Right renal pelvis (tissue), 4 donors: ENCODE measurements at places on chromosomes 12 and 14.

DNA sequence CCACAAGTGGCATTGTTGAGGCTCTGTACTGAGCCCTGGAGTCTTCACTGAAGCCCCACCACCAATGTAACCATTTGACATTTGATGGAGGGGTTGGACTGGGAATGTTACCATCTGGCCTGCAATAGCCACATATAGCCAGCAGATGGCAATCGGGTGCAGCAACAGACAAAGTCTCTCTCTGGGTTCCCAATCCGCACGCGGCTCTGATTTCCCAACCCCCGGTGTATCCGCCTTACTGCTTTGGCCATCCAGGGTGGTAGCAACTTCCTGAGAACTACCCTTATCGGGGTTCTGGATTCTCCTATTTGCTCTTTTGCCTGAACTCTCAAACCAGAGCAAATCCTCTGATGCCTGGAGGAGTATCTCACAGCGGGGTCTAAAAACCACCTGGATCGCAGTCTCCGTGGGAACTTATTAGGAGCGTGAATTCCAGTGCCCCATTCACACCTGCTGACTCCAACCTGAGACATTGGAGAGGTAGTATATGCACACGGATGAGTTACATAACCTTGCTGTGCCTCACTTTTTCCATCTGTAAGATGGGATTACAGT, 14.2 kb downstream of the VRTN start:
- DNase-seq: peak; percentile 55

GRCh38 chr14:101600891-101601605, 39.8 kb downstream of the DIO3 start:
- no peak for DNase-seq

GRCh38 chr12:63410197-63410596, 258.1 kb downstream of the DPY19L2 start:
- no peak for DNase-seq

DNA sequence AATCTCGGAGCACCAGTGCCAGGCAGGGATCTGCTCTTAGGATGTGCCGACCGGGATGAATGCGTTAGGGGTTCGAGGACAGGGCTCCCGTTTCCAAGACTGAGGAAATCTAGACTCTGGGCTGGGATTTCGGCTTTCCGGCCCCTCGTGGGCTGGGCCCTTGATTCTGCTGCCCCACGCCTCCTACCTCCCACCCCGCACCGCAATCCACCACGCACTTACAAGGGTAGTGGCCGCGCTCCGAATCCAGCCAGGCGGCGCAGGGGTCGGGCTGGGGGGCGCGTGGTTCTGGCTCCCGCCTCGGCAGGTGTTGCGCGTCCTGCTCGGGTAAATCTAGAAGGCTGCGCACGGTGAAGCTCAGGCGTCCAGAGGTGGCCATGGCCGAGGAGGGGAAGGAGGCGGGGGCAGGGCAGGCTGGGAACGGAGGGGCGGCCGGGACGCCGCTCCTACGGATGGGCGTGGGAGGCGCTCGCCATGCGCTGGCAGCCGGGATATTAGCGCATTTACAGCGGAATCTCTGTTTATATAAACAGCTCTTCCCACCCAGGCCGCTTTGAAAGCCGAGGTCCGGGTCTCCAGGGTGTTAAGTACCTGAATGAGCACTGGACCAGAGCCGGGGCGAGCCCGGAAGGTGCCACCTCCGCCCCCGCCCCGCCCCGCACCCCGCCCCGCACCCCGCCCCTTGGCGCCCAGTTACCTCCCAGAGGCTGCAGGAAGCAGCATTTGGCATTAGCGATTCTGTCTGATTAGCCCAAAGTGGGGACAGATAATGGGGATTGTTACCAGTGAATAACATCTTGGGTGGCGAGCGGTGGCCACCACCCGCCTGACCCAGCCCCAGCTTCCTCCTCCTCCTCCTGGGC, at the start of gene NKX2-8:
Gene NKX2-8 (minus strand): TSS at position 604 of the 863 bp plus-strand sequence. CDS start 225 bp downstream, at position 379.
- no peak for DNase-seq

DNA sequence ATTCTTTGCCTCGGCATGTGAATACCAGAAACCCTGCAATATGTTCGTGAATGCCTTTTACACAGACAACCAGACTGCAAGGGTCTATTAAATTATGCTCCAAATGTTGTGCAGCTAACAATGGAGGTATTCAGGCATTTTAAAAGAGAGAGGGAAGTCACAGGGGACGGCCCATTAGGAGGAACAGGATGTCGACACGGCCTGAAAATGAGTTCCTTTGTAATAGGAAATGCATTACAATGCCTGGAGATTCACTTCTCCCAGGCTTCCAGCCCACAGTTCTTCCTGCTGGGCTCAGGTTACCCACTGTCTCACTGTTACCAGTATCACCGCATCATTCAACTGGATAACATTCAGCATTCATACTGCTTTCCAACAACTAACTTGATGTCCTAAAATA, 2.5 kb downstream of the DUSP6 start:
- no peak for DNase-seq

GRCh38 chr14:95516554-95517181, at the start of gene SYNE3:
Gene SYNE3, minus strand, starts transcription at chr14:95516650. Its CDS starts 40,829 bp downstream, at chr14:95475821.
- no peak for DNase-seq

- no peak for DNase-seq
Measured at GRCh38 chr14:99941211-99941610, 124.0 kb upstream of the EVL start.

DNA sequence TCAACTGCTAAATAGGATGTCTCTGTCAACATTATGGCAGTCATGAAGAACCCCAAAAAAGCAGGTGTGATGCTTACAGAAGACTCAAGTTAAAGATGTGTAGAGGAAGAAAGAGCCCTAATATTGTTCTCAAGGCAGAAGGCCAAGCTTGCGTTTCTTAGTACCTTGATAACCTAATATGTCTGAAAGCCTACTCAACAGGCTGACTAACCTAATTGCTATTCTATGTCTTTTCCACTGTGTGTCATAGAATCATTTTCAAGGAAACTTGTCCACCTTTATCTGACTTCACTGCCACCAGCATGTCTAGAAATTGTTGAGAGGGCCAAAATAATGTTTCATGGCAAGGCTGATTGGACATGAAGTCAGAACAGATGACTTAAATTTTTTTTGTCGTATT, 373.2 kb downstream of the BTG1 start:
- DNase-seq: no peak

- no peak for DNase-seq
Measured at GRCh38 chr14:92645841-92646478, 102.5 kb downstream of the LGMN start.

- no peak for DNase-seq
Measured at GRCh38 chr12:18239526-18239925, 21.8 kb upstream of the PIK3C2G start.

DNA sequence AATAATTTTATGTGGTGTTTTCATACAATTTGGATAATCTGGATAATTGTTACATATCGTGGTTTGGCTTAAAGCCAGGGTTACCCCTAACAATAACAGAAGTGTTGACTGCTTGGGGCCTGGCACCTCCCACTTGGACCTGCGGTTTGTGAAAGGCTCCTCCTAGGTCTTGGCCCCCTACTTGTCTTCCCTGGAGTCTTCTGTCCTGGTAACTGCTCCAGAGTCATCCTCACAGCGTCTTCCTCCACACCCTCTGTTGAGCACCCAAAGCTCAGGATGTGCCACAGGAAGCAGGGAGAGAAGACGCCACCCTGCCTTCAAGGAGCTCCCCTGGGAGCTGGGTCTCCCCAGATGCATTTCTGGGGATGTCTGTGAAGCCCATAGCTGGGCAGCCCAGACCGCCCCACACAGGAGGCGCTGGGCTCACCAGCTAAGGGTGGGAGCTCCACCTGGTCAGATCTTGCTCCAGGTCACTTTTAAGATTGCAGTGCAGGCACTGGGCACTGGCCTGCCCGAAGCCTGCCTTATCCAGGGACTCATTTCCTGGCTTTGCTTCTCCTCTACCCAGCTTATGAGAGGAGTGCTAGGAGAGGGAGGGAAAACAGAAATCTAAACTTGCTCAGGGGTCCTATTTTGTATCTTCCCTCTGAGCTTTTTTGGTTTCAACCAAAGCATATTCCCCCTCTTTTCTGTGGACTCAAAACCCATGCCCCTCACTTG, 98.2 kb downstream of the ZFP36L1 start:
- DNase-seq: no peak

DNA sequence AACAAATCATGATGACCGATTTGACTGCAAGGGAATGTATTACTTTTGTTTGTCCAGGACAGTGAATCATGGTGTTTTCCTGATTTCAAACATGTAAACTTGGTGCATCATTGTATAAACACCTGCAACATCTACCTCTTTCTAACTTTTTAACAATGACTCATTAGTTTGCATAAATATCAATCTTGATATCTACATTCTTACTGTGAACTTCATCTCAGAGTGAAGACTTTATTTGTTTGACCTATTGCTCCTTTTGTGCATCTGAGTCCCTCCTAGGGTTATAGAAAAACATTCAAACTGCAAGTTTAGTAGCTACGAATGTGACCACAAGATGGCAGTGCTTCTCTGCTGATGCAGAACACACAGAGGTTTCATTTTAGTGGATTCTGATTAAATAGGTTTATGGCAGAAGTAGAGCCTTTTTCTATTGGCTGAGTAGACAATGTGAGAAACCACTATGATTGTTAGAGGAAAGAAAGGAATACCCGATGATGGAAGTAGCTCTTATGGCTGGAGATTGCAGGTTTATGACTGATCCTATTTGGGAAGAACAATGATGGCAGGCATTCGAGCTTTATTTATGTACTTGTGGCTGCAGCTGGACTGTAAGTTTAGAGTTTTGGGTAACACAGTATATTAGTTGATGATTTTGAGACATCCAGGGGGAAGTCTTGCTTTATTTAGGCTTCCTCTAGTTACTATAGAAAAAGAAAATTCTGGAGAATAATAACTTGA, 244.2 kb upstream of the OR4E1 start:
- peak; percentile 31 for DNase-seq

DNA sequence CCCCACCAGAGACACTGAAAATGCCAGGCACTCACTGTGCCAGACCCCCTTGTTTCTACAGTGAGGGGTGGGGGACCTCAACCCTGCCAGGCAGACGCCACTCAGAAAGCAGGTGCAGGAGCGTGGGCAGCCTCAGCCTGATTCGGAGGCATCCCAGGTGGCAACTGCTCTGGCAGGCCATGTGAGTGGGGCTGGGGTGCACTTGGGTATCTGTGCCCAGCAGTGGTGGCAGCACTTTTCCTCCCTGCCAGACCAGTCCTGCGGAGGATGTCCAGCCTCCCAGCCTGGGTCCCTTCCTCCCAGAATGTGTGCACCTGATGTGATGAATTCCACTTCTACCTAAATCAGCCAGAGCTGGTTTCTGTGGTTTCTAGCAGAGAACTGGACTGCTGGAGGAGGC, 13.4 kb upstream of the TTC7B start:
- DNase-seq: no peak
